ENCODE measurements at places on chromosomes 12 and 14.
A peak's percentile ranks its signal among the peaks of the same experiment; 100 is the strongest.

DNA sequence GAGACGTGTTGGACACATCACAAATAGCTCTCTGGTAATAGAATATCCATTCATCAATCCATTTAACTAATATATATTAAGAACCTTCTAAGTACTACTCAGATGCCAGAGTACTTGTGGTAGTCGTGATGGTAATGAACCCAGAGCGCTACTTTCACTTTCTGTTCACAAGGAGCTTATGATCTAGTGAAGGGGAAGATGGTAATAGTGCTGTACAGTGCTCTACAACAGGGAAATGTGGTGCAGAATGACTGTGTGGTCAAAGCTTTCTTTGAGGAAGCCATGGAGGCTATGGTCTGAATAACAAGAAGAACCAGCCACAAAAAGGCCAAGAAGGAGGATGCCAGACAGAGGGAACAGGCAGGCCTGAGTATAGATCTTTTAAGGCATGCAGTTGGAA is 212.0 kb downstream of the PTPRO start:
- DNase-seq = no peak

- DNase-seq = no peak
These were observed 62.0 kb downstream of the DYRK2 start for GRCh38 chr12:67710582-67710981.

DNA sequence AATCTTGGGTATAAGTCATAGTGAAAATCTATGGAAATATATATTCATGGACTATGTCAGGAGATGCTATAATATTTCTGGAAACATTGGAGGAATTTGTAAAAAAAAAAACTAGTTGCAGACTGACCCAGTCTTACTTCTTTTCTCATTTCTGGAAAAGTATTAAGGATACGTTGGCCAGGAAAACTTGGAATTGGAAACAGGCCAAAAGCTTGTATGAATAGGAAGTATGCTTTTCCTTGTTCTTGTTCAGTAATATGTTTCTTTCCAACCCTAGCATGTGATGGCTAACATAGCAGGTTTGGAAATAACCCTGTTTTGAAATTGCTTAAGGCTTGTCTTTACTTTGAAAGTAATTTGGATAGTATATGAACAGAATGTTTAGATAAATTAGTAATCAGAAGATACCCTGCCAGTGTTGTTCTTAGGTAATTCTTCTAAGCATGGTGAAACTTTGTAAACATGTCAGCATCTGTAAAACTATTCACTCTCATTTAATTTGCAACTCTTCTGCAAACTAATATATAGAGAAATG is 316.2 kb downstream of the NPAS3 start:
- no peak for DNase-seq

DNA sequence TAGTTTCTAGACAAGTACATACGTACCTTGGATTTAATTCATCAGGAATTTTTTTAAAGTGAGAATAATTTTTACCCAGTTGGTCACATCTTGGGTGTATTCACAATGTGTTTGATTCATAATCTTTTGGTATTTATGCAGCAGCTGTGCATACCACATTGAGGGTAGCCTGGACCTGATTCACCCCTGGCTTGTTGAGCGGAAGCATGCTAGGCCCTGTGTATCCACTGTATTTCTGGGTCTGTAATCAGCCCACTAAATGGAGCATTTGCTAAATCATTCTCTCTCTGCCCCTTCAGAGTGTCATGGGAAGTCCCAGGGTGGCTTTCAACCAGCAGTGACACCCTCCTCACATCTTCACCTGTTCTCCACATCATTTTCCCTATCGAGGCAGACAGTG is 203.8 kb upstream of the RGS6 start:
- no peak for DNase-seq

DNA sequence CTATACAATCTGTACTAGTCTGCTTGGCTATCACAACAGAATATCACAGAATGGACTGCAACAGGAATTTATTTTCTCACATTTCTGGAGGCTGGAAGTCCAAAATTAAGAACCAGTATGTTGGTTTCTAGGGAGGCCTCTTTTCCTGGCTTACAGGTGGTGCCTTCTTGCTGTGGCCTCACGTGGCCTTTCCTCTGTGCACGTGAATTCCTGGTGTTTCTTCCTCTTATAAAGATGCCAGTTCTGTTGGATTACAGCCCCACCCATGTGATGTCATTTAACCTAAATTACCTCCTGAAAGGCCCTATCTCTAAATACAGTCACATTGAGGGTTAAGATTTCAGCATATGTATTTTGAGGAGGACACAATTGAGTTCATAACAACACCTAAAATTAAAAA is 32.1 kb upstream of the C2CD5 start:
- DNase-seq = no peak

DNA sequence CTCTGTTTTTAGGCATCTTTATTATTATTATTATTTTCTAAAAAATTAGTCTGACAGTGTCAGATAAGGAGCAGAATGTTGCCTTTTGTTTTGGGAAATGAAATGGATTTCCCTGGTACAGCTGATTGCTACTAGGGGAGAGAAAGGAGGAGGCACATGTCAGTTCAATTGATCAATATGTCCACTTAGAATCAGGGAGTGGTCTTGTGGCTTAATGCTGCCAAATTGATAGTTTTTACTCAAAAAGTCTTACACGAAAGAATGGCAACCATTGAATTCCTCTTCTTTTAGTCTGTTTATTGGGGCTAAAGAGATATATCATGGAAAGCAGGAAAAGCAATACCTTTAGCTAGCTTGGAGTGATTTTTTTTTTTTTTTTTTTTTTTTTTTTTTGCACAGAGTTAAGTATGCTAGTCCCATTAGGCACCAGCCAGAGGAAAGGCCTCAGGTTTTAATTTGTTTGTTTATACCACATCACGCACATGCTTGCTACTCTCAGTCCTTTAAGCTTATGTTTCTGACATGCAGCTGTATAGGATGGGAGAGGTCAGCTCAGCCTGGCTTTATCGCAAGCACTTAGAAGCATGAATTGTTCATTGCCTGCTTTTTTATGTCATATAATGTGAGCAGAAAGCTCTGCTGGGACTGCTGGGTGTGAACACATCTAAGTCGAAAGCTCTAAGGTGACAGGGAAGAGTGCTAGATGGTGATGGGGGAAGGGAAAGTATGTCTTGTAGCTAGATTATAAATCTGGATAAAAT is 1.4 kb downstream of the AKAP6 start:
- DNase-seq = no peak

DNA sequence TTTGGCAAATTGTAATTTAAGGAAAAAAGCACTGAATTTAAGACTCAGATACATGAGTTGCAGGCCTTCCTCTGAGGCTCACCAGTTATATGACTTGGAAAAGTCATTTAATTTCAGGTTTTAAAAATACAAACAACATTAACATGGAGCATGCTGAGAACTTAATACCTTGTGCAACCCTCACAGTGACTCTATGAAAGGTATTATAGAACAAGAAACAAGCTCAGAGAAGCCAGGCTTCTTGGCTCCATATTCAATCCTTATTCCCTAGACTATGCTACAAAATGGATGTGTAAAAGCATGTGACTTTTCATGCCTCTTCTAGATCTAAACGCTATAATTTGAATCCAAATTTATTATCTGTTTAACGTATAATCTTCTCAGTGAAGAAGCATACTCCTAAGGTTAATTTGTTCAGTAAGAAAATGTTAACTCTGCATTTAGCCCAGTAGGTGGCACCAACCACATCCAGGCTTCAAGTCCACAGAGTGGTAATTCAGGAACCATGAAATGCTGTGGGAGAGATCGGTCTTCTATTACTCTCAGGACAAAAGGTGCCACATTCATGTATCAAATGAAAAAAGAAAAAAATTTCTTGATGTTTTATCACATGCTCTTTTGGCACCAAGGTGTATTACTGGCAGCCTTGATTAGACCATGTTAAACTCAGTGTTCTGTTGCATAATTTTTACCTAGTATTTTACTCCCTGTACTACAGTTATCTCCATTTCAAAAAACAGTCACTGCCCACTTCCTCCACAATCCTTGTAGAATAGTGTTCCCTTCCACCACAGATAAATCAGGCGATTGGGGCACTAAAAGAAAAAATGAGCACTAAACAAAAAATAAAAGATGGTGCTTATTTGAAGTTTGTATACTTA is 9.3 kb downstream of the CCDC196 start:
- no peak for DNase-seq

DNA sequence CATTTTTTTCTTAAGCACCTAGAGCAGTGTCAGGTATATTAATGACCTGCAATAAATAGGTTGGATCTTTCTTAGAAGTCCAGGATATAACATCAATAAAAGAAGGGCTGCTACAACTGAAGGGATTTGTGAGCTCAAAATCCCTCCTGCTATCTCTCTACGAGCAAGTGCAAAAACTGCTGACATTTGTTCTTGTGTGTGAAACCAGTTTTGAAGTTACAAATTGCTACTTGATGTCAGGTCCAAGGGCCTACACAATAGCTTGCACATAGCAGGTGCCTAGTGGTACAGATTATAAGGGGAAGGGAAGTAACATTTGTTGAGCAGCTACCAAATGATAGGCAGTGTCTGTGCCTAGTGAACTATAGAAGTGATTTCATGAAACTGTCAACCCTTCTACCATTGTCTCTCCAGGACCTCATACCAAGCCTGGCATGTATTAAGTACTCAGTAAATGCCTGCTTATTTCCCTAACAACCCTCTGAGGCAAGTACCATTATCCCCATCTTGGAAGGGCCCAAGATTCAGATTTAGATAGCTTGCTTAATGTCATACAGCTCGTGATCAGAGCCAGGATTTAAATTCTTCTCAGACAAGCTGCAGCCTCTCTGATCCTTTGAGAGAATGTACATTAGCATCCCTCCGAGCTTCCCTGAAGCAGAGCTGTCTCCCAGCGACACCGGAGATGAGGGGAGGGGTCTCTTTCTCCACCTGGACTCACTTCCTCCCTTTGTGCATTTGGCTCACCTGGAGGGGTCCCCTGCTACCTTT is 300.3 kb downstream of the ZFP36L1 start:
- no peak for DNase-seq

- no peak for DNase-seq
These were observed 27.8 kb downstream of the AREL1 start for GRCh38 chr14:74685056-74685455.

DNA sequence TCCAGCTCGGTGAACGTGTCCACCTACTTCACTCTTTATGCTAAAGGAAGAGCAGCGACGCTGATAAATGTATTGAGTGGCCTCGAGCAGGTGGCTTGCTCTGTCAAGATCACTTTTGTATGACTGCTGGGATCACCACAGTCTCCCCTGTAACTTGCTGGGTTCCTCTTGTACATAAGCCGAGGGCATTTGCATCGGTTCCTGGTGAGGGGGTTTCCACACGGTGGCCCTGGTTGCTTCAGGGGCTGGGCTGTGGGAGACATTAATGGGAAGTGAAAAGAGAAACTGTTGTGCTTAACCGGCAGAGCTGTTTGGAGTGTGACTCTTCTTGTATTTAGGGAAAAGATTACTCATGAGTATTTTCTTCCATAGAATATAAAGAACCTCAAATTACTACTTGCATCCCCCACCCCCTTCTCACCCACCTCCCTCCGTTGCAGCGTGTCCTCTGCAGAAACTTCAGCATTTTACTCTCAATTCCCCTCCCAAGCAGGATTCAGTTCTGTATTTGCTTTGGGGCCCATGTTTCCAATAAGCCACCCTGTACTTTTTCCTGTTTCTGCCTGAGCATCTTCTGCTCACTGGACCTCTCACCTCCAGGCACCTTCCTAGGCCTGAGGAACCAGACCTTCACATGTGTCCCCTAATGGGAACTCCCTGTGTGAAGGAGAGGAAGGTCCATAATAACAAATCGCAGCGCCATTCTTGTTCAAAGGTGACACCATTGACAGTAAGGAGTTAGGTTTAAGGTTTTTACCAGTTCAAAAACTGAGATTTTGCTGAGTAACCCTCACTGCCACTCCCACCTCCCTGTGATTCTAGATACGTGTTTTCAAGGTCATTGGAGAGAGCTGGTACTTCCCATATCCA is 187.0 kb downstream of the ETV6 start:
- peak; percentile 31 for DNase-seq

DNA sequence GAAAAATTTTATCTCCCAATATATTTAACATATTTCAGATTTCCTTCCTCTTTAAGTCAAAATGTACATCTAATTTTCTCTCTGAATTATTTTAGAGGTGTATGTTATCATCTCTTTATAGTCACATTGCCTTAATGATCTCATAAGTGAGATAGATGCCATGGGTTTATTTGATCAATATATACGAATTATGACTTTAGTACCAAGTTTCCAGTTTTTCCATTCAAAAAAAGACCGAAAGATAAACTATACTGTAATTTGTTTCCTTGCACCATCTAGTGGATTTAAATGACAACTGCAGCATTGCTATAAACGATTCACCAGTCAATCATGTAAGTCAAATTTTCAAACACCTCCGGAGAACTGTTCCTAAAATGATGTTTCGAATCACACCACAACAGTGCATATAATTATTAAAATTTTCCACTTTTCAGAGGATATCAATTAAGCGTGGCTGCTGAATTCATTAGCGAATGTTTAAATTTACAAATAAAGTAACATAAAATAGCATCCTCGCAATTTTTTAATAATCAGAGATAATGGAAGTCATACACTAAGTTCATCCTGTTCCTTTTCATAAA is 419 bp upstream of the ATXN7L3B start:
- no peak for DNase-seq

- no peak for DNase-seq
These were observed 384.9 kb upstream of the FOXG1 start for GRCh38 chr14:28381656-28382055.

GRCh38 chr12:69392179-69392928 is 32.8 kb downstream of the YEATS4 start:
- DNase-seq = no peak

DNA sequence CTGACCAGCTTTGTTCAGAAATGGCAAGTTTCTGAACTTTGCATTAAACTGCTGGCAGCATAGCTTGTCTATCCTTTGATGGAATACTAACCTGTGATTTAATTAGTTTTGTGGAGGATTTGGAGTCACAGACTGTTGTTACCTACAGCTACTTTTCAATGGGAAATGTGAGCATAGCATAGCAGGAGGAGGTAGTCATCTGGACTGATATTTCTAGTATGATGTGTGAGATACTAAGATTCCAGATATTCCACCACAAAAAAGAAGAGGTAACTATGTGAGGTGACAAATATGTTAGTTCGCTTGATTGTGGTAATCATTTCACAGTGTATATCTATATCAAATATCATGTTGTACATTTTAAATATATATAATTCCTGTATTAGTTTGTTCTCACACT is 833.0 kb downstream of the SLC6A15 start:
- DNase-seq = no peak

- no peak for DNase-seq
These were observed 185.5 kb upstream of the ATP2B1 start for GRCh38 chr12:89893972-89894706.

GRCh38 chr12:2179953-2180736 is 127.4 kb downstream of the CACNA1C start:
- no peak for DNase-seq

GRCh38 chr12:93536766-93537488 is 35.5 kb upstream of the SOCS2 start:
- no peak for DNase-seq

GRCh38 chr12:53712059-53712643 is 15.1 kb downstream of the CALCOCO1 start:
- DNase-seq = no peak

GRCh38 chr14:32654106-32654505 is 284.6 kb upstream of the NPAS3 start:
- no peak for DNase-seq

Measured in stimulated activated CD4-positive, alpha-beta T cell treated with anti-CD3 and anti-CD28 coated beads, TNF-alpha, amount 100 ng/mL, for 4 hours (primary cell).